AG09319 (cell line): ENCODE measurements at places on chromosomes 2 and 18.

DNA sequence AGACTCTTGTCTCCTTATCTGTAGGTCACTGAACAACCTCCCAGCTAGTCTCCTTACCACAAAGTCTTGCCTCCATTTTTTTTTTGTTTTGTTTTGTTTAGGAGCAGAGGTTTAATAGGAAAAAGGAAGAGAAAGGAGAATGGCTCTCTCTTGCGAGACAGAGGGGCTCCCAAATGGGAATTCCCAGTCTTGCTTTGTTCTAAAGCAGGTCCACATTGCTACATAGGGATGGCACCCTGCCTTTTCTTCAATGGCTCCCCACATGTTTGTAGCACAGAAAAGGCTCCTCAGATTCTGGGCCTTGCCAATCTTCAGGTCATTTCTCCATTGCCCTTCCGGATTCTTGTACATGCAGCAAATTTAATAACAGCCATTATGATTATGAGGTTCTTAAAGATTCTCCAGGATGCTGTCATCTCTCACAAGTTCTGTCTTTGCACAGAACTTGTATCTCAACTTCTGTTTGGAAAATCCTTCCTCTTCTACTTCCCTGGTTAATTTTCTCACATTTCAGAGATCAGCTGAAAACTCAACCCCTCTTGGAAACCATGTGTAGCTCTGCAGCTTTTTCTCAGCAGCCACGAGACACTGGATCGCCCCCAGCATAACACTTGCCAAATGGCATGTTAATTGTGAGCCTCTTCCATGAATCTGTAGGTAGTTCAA lies 23.6 kb downstream of the IL1F10 start:
- no peak for DNase-seq

GRCh38 chr2:97785818-97786217 lies 72.4 kb downstream of the ZAP70 start:
- no peak for DNase-seq

DNA sequence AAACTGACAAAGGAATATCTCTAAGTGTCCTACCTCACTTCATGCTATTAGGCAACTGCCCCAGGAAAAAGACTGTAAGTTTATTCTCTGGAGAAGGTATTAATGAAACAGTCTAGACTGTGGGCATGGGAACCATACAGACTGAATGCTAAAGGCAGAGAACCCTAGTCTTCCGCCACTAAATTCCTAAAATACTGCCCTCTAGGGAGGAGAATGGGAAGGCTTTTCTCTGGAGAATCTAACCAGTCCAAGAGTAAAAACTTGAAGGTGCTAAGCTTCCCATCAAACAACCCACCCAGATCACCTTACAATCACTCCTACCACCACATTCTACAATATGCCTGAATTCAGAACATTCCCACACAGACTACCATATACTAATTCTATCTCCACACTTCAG lies 3.4 kb downstream of the SRBD1 start:
- DNase-seq = no peak

DNA sequence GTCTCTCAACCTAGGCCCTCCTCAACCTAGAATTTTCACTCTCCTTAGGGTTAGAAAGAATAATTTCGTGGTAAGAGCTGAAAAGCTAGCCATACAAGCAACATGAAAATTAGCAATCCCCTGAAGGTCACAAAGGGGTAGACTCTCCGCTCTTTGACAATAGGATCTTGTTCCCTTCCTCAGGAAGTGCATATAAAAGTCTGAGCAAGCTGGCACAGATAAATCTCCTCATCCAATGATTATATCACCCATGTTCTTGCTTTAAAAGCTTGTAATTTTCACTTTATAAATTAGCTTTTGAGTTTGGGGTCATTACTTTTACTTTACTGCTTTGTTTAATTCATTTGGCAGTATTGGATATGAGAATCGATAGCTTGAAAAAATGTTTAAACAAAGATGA lies 852.3 kb upstream of the CRIM1 start:
- DNase-seq = no peak

DNA sequence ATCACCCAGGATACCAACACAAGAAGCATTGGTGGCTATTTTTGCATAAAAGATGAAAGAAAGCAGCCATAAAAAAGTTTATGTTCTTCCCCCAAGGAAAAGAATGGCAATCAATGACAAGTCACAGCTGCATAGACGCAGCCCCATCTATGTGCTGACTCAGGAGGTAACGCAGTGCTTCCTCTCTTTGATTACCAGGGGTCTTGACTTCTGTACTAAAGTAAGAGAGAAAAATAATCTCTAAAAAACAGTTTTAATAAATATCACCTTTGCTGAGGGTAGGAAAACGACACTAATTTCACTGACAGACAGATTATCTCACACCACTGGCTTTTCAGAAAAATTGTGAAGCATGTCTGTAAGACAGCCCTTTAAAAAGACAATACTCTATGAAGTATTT lies 33.9 kb upstream of the EVA1A start:
- no peak for DNase-seq

DNA sequence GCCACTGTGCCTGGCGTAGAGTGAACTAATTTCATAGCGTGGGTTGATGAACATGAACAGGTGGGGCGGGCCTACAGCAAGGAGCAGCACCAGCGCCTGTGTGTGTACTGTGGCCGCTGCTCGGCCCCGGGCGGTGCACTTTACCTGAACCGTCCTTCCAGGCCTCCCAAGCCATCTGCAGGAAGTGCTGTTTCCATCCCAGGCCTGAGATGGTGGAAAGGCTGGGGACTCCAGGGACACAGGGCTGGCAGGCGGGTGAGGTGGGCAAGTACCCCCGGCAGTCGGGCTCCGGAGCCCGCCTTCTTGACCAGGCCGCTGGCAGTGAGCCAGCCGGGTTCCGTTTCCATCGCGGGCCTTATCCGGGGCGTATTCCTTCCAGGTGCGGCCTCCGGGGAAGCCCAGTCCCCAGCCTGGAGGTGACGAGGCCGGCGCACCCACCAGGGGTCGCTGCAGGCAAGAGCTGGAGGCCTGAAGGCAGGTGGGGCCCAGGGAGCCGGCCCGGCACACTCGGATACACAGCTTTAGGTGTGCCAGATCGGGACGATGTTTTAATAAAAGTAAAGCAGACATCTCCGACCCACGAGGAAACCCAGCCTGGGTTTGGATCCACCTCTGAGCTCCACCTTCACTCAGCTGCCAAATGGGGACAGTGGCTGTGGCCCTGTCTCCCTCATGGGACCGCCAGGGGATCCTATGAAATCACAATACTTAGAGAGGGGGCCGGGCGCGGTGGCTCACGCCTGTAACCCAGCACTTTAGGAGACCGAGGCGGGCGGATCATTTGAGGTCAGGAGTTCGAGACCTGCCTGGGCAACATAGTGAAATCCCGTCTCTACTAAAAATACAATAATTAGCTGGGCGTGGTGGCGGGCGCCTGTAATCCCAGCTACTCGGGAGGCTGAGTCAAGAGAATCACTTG lies 22.7 kb upstream of the PDIA6 start:
- peak; percentile 2 for DNase-seq

GRCh38 chr2:20737505-20737904 lies 70.6 kb downstream of the GDF7 start:
- no peak for DNase-seq

GRCh38 chr2:239131521-239131920 lies 269.3 kb downstream of the HDAC4 start:
- no peak for DNase-seq

DNA sequence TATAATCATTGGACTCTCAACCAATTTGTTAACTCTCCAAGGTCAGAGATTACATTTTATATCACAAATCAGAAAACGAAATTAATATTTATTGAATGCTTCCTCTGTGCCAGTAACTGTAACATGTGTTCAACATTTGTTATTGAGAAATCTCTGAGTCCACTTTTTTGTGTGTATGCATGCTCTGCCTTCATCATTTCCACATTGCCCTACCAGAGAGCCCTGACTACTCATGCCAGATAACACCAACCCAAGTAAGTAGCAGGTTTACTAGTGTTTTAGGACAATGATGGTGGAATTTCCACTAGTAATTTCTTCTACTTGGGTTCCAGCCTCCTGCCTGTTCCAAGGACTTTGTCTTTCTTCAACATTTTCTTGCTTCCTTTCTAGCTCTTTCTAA lies 14.2 kb upstream of the FAP start:
- DNase-seq = no peak

- DNase-seq = no peak
These were observed 1348.7 kb upstream of the NXPH2 start for GRCh38 chr2:140128909-140129308.

DNA sequence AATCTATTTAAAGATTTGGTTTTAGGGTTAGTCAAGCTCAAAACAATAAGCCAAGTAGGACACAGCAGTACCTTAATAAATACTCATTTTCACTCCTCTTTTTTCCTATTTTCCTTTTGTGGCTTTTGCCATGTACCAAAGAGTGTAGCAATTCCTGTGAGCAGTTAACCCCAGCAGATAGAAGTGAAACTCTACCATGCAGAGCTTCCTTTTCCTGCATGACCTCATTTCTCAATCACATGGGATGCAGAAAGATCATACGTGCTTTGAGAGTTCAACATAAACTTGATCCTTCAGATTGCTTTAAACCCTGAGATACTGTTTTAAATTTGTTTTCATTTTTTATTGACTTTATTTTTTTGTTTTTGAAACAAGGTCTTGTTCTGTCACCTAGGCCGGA lies 99.1 kb upstream of the ARHGAP15 start:
- no peak for DNase-seq

GRCh38 chr2:55033076-55033742 lies 17.0 kb downstream of the RTN4 start:
- no peak for DNase-seq

DNA sequence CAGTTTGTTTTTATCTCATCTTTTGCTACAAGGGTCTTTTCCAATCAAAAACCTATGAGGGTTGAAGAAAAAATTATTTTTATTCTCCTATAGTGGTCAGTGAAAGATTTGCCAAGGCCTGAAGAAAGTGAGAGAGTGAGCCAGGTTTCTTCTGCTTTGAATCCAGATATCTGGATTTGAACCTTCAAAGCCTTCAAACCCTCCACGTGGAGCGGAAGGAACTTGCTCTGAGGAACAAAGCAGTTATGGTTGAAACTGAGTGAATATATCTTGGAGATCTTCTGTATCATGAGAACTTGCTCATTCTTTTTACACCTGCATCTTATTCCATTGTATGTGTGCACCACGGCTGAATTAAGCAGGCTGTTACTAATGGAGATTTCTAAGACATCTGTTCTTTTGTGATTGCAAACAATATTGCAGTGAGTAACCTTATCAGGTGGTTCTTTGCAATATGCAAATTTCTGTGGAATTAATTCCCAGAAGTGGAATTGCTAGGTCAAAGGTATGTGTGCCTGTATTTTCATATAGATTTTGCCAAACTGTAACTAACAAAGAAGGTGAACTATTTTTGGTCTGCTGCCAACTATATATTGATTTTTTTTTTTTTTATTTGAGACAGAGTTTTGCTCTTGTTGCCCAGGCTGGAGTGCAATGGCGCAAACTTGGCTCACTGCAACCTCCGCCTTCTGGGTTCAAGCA lies 147.9 kb downstream of the B3GNT2 start:
- DNase-seq = no peak

DNA sequence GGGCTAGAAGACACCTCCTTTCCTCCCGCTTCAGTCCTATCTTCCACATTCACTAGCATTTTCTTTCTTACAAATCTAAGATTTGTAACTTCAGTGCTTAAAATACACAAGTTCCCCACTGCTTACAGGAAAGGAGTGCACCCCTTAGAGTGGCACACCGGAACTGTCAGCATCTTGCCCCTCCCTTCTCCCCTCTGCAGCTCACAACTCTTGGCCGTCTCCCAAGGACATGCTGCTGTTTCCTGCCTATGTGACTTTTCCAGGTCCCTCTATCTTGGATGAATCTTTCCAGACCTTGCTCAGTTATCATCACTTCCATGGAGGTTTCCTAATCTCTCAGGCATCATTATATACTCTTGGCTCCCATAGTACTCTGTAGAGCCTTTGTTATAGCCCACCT lies 334.8 kb downstream of the CELF4 start:
- no peak for DNase-seq

- DNase-seq = no peak
These were observed 43.5 kb upstream of the LMAN1 start for GRCh38 chr18:59402432-59403090.

GRCh38 chr2:224890372-224890771 lies 151.9 kb downstream of the DOCK10 start:
- no peak for DNase-seq

DNA sequence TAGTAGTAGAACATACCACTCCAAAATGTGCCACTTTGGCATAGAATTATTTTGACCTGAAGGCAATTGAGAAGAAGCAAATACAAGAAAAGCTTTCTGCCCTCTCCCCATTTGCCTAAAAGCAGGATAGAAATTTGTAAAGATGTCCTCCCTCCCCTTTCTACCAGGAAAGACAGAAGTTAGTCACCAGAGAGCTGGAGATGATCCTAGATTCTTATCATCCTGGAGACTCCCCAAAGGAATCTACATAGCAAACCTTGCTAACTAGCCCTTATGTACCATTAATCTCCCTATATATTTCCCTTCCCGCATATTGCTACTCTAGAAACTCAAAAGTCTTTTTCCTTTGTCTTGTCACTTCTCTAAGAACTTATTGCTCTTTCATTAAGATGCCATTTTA lies 12.6 kb upstream of the TMEM37 start:
- DNase-seq = no peak

GRCh38 chr2:214774108-214774507 lies 35.4 kb downstream of the BARD1 start:
- no peak for DNase-seq

GRCh38 chr18:50320719-50321118 lies 33.2 kb upstream of the CXXC1 start:
- DNase-seq = no peak

GRCh38 chr2:214630402-214631045 lies 179.0 kb downstream of the BARD1 start:
- no peak for DNase-seq

GRCh38 chr2:46098621-46099062 lies 198.6 kb upstream of the EPAS1 start:
- DNase-seq = peak; percentile 59

- DNase-seq = no peak
These were observed 159.4 kb downstream of the MYO1B start for GRCh38 chr2:191404568-191404991.

GRCh38 chr2:121640380-121641316 lies 8.6 kb downstream of the CLASP1 start:
- DNase-seq = no peak

- no peak for DNase-seq
These were observed 88.5 kb upstream of the RBBP8 start for GRCh38 chr18:22844628-22845027.

DNA sequence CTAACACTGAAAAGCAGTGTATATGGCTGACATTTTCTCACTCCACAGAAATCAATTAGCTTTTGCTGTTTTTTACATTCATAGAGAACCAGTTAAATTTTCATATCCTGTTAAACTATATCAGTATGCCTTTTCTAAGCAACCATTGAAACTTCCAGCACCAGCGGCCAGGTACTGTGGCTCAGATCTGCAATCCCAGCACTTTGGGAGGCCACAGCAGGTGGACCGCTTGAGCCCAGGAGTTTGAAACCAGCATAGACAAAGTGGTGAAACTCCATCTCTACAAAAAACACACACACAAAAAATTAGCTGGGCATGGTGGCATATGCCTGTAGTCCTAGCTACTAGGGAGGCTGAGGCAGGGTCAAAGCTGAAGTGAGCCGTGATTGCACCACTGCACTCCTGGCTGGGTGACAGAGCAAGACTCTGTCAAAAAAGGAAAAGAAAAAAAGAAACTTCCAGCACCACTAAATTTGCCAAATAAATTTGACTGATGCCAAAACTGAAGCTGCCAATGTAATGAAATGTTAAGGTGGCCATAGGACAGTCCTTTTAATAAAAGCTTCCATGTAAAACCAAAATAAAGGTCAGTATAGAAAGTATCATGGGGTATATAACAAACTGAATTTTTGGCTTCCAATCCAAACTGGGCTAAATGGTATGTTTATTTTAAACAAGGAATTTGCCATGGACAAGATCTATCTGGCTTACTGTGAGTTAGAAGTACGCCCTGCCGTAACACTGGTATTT lies 3.5 kb downstream of the SFT2D3 start:
- no peak for DNase-seq
